ENCODE measurements at places on chromosomes 5 and 9.

DNA sequence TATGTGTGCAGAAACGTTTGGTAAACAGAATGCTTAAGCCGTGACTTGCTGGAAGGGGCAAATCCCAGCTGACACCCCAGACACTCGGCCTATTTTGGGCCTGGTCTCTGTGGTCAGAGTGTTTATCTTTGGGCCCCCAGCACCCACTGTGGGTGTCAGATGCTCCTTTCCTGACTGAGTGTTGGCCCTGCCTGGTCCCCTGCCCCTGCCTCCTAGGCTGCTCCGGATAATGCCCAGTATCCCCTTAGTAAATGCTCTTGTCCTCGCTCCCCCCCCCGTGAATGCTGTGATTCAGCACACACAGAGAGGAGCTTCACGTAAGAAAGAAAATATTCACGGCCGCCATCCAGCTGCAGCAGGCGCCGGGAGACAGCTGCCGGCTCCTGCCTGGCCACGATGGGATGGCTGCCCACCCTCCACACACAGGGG is 11.3 kb upstream of the ANGPTL2 start:
- peak; percentile 67 for DNase-seq

GRCh38 chr5:76175821-76176403 is 92.7 kb downstream of the SV2C start:
- DNase-seq = no peak

DNA sequence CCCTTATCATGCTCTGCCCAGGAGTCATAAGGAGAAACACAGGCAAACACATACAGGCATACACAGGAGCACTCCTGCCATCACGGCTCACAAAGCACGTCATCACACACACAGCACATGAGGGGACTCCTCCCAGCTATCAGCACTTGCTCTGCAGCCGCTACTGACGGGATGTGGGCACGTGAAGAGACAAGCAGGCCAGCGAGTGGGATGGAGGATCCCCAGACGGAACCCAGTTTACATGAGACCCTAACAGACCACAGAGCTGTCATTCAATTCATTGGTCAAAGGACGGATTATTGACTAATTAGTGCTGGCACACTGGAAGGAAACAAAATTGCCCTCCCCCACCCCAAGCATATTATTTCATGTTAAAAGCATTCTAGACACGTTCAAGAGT is 53.6 kb downstream of the SEMA4D start:
- no peak for DNase-seq

DNA sequence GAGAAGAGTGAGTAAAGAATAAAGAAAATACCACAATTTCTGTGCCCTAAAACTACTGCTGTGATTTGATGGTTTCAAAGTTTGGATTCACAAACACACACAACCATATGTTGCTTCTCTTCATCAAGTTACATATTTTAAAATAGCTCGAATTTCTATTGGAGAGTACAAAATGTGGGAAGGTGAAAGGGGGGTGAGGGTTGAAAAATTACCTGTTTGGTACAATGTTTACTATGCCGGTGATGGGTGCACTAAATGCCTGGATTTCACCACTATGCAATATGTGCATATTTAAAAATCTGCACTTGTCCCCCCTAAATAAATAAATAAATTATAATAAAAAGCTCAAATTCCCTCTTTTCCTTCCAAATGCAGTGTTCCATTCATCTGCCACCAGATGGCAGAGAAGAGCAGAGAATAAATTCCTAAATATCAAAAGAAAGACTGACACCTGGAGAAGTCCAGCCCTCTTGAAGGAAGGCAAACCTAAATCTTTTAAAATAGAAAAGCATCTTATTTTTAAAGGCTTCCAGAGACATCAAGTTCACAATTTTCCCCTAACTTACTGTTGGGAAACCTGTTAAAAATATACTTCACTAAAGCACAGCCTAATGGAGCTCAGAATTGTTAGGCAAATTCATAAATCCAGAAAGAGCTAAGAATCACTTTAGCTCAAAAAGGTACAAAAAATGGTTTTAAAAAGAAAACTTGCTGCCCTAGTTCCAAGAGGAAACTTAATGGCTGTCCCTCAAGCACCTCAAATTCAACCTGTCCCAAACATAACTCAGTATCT is 24.8 kb upstream of the HNRNPA0 start:
- no peak for DNase-seq

DNA sequence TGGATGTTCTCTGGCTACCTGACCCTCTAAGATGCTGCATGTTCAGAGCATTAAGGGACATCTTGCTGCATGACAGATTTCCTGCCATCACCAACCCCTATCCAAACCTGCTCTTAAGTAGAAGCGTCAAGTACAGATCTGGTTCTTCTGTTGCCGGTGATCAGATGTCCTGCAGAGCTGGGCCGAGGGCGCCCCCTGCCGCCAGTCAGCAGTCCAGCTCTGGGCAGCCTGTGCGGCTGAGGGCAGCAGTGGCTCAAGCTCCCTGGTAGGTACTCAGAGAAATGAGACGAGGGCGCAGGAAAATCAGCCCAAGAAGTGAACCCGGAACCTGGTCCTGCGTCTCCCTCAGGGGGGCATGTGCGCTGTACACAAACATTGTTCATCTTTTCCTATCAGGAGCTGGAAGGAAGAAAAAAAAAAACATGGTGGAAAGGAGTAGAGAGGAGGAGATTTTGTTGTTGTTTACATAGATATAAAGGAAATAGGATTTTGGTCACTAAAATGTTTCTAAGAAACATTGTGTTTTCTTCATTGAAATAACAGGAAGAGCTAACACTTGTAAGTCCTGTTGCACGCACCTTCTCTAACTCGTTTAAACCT is 95.8 kb downstream of the CFAP90 start:
- DNase-seq = peak; percentile 83

DNA sequence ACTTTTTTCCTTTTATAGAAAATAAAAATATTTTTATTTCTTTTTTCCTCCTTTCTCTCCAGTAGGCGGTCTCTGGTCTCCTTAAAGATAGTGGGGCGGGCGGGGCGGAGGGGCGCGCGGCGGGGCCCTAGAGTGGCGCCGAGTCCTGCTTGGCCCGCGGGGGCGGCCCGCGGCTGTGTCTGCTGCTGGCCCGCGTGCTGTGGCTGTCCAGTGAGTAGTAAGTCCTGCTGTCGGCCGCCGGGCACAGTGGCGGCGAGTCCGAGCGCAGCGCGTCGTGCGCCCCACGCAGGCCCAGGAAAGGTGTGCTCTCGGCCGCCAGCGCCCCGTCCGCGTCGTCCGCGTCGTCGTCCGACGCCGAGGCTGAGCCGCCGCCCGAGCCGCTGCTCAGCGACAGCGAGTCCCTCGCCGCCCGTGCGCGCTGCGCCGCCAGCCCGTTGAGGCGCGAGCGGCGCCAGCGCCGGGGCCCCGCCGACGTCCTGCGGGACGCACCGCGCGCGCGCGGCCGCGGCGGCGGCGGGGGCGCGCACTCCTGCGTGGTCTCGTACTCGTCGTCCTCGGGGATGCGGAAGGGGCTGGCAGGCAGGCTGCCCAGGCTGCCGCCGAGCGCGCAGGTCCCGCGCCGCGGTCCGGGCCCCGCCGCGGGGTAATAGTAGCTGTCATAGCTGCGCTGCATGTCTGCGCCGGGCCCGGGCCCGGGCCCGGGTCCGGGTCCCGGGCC is 52.3 kb downstream of the PSD2 start:
- DNase-seq = no peak

DNA sequence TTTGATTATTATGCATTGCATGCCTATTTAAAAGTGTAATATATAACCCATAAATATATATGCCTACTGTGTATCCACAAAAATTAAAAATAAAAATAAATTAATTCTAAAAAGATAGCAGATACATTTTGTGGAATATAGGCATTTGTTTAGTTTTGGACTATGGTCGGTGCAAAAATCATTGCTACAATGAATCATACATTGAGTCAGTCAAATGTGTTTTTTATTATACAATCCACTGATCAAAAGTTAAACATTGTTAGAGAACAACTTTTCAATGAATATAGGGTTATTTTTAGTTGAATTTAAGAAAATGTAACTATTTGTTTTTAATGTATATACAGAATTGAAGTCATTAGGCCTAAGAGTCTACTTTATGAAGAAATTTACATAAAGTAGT is 885.9 kb downstream of the EFNA5 start:
- DNase-seq = no peak

GRCh38 chr5:103433211-103433610 is 129.4 kb downstream of the NUDT12 start:
- DNase-seq = no peak

DNA sequence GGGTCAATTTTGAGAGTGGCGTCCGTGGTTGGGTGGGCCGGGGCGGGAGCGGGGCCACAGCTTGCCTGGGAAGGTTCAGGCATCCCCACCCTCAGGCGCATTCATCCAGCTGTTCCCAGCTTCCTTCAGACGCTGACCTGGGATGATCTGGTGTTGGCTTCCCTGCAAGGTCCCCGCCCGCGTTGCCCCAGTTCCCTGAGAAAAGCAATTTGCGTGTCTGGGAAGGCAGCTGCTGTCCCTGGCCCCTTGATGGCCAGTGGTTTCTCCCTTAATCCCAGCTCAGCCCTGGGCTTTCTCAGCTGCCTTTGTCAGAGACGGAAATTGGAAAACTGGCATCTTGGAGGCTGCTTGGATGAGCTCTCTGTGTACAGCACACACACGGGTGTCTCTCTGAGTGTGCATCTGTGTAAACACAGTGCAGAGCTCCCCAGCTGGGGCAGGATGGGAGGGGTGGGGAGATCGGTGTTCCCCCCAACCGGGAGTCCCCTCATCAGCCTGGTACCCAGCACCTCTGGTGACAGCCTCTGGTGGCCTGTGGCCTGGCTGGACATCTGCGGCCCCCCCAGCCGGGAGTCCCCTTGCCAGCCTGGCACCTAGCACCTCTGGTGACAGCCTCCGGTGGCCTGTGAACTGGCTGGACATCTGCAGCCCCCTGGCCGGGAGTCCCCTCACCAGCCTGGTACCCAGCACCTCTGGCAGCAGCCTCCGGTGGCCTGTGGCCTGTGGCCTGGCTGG is 94.0 kb downstream of the COL5A1 start:
- DNase-seq = no peak

GRCh38 chr9:137163365-137163715 is 6.5 kb downstream of the LRRC26 start:
- DNase-seq = no peak

DNA sequence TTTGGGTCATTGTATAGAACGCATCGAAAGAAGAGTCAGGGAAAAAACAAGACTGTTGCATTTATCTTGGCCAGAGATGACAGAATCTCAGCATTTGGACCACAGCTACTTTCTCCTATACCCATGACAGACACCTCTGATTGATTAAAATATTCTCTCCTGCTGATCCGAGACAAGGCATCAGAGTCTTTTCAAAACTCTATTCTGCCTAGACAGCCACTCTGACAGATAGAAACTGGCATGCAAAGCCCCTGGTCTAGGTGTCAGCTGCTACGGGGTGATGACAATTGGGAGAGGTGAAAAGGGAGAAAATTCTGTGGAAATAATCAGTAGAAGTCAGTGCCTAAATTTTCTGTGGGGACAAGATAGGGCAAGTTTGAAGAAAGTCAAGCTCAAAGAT is 152.2 kb downstream of the PIK3R1 start:
- no peak for DNase-seq

DNA sequence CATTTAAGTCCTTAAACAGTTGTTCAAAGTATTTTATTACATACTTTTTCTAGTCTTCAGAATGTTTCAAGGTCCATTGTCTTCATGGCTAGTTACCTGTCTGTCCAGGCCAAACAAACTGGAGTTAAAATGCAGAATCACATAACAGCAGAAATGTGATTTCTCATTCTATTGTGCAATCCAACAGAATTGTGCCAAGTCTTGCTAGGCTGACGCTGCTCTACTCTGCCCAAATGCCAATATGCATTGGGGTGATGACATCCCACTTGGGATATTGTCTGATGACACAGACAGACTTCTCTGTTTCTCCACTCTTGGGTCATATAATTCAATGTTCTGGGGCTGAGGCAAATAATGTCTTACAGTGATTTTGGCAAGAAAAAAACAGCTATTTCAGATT is 5.2 kb upstream of the SLC22A5 start:
- DNase-seq = no peak

GRCh38 chr5:117357886-117358285 is 783.3 kb upstream of the SEMA6A start:
- no peak for DNase-seq

DNA sequence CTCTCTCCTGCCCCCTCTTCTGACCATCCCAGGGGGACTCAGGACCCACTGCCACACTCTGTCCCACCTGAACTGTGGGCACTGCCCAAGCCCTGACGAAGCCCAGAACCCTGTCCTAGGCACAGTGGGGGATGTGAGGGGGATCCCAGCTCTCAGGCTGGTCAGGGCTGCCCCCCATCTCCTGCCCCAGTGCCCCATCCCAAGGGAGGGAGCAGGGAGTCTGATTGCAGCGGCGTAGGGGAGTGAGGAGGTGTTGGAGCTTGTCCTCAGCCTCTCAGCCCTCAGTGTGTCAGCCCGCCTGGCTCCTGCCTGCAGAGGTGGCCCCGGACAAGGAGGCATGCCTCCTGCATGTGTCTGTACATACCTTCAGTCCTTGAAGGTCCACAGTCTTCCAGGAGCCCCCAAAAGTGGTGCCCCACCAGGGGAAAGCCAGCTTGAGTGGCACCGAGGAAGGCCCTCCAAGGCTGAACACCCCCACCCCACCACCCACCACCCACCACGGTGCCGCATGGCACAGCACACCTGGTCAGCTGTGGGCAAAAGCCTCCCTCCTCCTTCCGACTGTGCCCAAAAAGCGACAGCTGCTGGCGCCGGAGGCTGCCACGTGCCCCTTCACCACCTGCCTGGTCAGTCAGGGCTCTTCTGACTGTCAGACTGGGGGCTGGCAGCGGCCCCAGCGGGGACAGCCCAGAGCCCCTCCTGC is 930 bp downstream of the SARDH start:
- peak; percentile 77 for DNase-seq

DNA sequence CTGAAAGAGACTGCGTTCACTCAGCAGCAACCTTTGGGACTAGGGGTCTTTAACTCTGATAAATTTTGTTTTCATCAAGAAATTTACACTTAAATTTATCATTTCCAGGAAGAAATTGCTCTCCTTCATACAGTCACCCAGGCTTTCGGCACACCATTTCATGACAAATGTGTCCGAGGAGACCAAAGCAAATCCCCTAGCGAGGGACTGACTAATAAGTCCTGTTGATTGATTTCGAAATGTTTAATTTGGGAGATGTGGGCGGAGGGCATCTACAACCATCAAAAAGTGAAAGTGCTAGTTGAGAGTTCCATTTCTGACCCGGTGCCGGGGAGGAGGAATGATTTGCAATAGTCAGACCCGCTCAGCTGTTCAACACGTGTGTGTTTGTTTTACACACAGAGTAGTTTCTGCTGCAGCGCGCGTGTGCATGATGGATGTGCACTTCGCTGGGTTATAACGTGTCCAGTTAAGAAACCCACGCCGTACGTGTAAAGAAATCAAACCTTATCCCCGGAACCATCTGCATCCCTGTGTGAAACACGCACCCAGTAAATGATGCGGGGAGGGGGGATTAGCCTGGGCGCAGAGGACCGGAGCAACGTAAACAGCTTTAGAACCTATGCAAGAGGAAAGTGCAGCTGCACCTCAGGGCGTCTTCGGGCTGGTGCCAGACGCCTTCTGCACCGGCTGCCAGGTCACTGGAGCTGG is 845 bp upstream of the NR4A3 start:
- DNase-seq = peak; percentile 50

- peak; percentile 56 for DNase-seq
Observed at GRCh38 chr9:91945277-91946085, 4.5 kb downstream of the ROR2 start.

Measured in SHP77 (cell line).